Fibroblast of skin of abdomen (primary cell): ENCODE measurements at places on chromosomes 16 and 17.

DNA sequence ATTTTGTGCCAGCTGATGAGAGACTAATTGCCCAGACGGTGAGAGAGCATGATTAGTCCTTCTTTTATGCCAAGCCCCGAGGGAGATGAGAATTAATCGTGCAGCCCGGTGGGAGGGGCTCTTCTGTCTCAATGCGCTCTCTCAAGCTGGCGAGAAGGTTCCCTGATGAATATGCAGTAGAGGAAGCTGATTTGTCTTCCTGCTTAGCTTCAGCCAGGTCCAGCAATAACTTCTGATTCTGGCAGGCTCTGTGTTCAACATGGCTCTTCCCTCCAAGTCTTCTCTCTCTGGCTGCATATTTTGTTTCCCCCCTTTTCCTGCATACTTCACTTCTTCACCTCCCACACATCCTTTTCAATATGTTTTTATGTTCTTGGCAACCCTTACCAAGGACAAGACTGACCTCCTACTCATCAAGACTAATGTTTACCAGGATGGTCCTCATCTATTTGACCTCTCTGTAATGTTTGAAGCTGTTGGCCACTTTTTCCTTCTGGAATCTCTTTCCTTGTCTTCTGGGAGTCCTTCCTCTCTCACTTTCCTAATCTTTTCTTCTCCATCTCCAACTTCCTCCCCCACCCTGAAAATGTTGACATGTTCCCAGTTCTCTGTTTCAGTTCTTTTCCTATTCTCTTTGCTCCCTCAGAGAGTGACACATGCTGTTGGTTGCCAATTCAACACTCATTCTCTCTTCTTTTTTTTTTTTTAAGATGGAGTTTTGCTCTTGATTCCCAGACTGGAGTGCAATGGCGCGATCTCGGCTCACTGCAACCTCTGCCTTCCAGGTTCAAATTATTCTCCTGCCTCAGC lies 33.1 kb downstream of the ARL4D start:
- peak; percentile 33 for DNase-seq

- no peak for DNase-seq
Observed at GRCh38 chr16:67942200-67942509, 1.8 kb downstream of the LCAT start.

DNA sequence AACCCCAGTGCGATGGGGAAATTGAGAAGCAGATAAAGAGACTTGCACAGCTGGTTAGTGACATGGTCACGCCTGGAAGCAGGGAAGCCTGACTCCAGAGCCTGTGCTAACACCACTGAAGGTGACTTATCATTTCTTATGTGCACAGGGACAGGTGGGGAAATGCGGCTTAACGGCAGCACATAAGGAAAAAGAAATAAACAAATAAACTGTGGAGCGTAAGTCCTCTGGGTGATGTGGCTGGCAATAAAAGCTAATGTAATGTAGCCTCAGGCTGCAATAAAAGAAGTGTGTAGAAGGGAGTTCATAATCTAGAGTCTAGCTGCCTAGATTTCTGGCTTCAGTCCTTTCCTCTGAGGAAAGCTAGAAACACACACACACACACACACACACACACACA lies 10.6 kb downstream of the CDH11 start:
- no peak for DNase-seq

DNA sequence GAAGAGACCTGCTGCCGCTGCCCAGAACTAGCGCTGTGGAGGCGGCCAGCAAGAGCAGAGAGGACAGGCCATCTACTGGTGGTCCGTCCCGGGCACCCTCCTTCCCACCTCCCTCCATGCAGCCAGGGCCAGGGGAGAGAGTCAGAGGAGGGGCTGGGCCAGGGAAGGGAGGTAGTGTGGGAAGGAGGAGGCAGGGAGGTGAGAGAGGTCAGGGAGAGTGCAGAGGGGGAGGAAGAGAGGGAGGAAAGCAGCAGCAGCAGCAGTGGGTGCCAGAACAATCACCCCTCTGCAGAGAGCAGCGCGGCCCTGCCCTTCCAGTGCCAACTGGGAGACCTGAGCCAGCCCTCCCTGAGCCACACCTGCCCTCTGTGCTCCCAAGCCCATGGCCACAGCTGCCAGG lies 6.6 kb downstream of the C16orf95 start:
- no peak for DNase-seq

DNA sequence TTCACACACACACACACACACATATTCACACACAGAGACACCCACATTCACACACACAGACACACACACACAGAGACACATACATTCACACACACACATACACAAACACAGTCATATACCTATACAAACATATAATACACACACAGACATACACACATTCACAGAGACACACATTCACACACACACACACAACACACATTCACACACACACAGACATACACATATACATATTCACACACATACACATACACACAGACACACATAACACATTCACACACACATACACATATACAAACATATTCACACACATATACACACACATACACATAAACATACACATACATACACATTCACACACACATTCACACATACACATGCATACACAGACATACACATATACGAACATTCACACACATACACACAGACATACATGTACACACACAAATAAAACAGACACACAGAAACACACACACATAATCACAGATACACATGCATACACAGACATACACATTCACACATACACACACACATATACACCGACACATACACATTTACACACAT lies 7.9 kb downstream of the PRCD start:
- no peak for DNase-seq

GRCh38 chr16:84953190-84953746 lies 58.1 kb downstream of the ZDHHC7 start:
- no peak for DNase-seq

GRCh38 chr17:16435925-16436886 lies 20.8 kb downstream of the TRPV2 start:
- no peak for DNase-seq

GRCh38 chr17:6989779-6990178 lies 6.1 kb upstream of the ALOX12 start:
- no peak for DNase-seq

DNA sequence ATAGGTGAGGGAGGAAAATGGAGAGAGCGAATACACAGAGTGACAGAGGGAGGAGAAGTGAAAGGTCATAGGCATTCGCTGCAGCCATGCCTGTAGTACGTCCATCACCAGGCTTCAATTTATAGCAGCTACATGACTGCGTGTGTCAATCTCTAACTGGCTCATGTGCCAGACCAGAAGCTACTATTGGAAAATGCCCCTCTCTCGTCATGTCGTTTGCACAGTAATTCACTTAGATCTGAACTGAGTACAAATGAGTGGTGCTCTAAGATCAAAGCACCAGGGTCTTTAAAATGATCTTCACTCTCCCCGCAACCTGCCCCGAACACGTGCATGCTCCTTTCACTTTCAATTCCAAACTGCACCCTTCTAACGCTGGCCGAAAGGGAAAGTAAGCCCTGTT lies 51.3 kb downstream of the ADCY9 start:
- DNase-seq: no peak

DNA sequence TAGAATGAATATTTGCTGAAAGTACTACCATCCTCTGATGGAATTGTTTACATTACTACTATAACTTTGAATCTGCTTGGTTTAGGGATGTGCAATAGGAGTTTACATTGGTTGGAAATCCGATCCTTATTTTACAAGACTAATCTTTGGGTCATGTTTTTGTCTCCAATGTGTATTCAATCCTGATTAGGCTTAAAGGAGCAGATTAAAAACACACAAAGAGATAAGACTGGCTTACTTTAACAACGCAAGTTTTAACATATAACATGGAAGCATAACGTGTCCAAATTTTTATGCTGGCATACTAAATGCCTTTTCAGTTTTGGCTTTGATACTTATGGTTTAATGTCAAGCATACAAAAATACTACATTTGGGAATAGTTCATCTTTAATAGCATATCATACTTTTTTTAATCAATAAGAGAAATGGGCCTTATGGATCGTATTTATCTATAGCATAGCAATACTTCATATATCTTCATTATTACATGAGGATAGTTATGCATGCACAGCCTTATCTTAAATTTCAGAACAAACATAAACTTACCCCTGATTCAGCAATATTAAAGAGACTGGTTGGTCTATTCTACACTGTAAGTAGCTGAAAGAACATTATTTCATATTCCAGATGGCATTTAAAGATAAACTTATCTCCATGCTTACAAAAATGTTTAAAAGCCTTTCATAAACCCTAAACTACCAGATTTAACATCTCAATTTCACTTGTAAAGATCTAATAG lies 69.9 kb upstream of the NACA2 start:
- DNase-seq: no peak

DNA sequence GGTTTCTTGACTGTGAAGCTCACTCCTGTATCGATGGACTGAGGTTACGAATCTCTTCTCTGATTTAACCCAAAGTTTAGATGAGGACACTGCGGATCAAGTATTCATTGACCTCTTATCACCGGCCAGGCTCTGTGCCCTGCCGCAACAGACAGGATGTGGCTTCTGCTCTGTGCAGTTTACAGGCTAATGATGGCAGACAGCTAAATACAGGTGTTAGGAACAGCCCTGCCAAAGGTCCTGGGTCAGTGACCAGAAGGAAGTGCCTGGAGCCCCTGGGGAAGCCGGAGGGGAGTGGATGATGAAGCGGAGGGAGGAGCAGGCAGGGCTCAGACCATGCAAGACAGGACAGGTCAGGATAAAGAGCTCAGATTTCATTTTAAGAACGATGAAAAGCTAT lies 44.4 kb downstream of the HAPSTR1 start:
- DNase-seq: no peak

- DNase-seq: no peak
Observed at GRCh38 chr17:1580979-1581676, 18.5 kb upstream of the PITPNA start.

DNA sequence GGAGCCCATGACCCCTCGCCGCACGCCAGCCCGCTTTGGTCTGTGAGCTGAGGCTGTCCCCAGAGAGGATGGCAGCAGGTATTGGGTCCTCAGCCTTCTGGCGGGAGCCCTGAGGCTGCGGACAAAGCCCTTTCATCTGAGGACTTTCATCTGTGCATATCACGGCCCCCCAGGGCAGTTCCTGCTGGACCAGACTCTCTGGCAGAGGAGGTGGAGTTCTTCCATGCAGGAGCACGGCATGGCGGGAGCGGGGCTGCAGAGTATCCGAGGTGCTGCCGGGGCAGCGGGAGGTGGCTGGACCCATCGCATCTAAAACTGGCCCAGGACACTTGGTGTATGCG lies 18.8 kb downstream of the DHX38 start:
- DNase-seq: no peak

DNA sequence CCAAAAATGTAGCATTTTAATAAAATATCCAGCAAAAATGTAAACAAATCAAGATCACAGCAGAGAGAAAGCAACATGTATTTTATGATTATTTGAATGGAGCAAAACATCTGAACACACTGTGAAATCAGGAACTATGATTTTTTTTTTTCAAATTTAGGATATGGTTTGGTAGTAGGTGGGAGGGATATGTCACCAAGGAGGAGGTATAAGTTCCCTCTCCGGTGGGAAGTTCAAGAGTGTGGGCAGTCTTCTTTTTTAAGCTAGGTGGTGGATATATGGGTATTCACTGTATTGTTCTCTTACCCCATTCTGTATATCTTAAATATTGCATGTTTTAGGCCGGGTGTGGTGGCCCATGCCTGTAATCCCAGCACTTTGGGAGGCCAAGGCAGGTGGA lies 10.2 kb downstream of the CDR2 start:
- no peak for DNase-seq

- DNase-seq: no peak
Observed at GRCh38 chr17:73011016-73011486, 81.4 kb downstream of the SLC39A11 start.

GRCh38 chr16:25006504-25007056 lies 8.6 kb downstream of the ARHGAP17 start:
- no peak for DNase-seq

DNA sequence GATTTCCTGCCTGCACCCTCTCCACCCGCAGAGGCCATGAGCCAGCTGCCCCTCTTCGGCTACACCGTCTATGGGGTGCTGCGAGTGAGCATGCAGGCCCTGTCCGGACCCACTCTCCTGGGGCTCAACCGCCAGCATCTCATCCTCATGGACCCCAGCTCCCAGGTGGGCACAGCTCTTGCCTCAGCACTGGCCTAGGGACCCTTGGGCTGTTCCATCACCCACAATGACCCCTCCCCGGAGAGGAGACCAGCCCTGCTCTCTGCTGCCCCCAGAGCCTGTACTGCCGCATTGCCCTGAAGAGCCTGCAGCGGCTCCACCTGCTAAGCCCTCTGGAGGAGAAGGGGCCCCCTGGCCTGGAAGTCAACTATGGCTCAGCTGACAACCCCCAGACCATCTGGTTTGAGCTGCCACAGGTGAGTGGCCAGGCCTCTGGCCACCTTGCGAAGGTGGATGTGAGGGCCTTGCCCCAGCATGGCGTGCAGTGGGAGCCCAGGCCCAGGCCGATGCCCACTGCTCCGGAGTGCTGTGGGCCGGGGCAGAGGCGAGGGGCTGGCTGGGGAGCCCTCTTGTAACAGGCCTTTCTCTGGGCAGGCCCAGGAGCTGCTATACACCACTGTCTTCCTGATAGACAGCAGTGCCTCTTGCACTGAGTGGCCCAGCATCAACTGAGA lies 7.3 kb upstream of the SMIM5 start:
- no peak for DNase-seq

- DNase-seq: peak; percentile 90
Observed at GRCh38 chr16:53549970-53550690, 47.1 kb upstream of the AKTIP start.

DNA sequence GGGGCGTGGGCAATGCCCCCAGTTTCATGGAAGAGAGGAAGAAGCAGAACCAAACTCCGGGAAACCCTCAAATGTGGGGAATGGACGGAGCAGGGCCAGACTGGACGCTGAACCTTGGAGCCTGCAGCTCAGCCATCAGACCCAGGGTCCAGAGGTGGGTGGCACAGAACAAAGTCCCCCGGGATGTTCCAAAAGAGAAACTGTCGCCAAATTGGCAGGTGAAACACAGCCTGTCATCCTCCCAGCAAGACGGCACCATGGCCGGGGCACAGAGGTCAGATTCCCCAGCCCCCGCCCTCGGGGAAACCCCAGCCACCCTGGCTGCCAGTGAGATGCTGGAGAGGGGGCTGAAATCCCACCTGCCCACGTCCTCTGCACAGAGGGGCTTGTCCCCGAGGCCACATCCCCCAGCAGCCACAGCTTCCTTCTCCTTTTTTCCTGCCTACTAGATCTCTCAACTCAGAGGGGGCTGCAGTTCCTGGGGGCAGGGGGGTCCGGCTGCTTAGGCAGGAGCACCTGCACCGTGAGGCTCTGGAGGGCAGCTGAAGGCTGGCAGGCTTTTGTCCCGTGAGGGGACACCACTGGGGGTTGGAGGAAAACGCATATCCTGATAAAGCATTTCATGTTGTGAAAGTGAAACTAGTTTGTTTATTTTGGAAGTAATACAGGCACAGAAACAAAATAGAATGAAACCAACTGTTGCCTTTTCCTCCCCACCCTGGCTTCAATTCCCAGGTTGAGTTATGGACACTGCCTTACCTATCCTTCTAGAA lies 1.2 kb upstream of the SECTM1 start:
- no peak for DNase-seq

GRCh38 chr16:71421911-71422310 lies 19.9 kb downstream of the TLE7 start:
- DNase-seq: no peak

GRCh38 chr16:2913603-2914002 lies 1.9 kb downstream of the FLYWCH1 start:
- no peak for DNase-seq

GRCh38 chr17:67620088-67620487 lies 97.6 kb upstream of the NOL11 start:
- DNase-seq: no peak

- peak; percentile 12 for DNase-seq
Observed at GRCh38 chr17:57574040-57574513, 171.0 kb downstream of the CCDC182 start.
